Activated T-helper 1 cell treated with Interleukin-2 at 50 U/mL for 16 hours (primary cell): ENCODE measurements at places on chromosomes 4 and X.

- no peak for DNase-seq
Observed at GRCh38 chr4:7236847-7237246, 44.5 kb downstream of the SORCS2 start.

- no peak for DNase-seq
Observed at GRCh38 chr4:162458051-162458450, 294.3 kb upstream of the FSTL5 start.

DNA sequence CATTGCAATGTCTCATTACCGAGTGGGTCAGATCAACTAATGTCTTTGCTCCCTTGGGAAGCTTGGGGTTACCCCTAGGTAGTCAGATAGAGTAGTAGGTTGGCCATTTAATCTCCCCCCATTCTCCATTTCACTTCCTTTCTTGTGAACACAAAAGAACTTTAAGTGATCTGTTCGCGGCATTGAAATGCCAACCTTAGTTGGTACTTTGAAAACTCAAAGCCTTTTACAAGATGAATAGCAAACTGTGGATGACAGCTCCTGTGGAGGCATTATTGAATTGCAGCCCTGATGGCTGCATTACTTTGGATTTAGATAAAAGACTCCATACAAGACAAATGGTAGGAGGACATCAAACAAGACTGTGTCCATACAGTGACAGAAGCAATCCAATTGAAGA is 469.1 kb downstream of the GBA3 start:
- no peak for DNase-seq

DNA sequence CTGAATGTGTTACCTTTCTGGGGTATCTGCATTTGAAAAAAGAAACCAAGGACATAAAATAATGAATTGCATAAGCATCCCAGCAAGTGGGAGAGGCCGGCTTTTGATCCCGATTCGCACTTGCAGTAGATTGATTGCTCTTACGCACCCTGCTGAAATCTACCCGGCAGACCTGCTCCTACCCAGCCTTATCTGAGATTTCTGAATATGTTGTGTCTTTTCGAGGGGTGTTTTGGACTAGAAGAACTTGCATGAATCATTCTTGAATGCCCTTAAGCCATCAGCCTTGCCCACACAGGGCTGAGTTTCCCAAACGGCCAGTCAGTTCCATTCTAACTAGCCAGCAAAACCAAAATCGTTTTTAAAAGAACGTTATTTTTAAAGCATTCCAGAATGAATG is 174.4 kb upstream of the BCOR start:
- no peak for DNase-seq

DNA sequence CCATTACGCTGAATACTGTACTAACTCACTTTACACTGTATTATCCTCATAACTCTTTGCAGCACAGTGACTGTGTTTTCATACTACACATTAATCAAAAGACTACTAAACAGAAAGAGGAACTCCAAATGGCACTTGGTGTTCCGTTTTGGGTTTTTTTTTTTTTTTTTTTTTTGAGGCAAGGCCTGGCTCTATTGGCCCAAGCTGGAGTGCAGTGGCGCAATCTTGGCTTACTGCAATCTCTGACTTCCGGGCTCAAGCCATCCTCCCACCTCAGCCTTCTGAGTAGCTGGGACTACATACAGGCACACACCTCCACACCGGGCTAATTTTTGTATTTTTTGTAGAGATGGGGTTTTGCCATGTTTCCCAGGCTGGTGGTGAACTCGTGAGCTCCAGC is 10.7 kb downstream of the KLHL8 start:
- DNase-seq, result no peak

DNA sequence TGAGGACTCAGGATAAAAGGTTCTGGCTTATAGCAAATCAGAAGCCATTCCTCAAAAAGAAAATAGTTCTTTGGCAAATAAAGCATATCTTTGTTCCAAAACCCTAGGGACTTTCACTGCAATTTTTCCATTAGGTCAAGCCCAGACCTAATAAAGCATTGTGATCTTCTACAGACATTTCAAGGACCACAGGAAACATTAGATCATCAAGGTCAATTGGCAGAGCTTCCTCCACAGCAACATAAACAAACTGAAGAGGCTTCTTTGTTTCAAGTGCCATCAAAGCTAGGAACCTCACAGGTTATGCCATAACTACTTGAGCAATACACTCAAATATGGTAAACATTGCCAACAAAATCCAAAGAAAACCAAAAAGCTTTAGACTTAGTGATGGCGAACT is 144.9 kb downstream of the ANXA5 start:
- DNase-seq, result no peak

- no peak for DNase-seq
Observed at GRCh38 chr4:36042122-36042970, 202.0 kb downstream of the ARAP2 start.

DNA sequence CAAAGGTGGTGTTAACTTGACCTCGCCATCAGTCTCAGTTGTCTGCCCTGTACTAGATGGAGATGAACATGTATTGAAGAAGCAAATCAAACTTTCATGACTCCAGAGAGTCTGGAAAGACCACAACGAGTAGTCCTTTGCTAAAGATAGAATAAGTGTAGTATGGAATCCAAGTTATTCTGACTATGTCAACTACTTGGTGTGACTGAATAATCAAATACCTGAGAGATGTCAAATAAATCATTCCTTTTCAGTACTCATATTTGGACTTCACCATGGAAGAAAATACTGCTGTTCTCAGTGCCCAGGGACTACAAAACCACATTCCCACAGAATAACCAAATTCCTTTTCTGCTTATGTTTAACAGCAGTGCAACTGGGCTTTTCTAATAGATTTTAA is 161.2 kb upstream of the SPRY1 start:
- no peak for DNase-seq

DNA sequence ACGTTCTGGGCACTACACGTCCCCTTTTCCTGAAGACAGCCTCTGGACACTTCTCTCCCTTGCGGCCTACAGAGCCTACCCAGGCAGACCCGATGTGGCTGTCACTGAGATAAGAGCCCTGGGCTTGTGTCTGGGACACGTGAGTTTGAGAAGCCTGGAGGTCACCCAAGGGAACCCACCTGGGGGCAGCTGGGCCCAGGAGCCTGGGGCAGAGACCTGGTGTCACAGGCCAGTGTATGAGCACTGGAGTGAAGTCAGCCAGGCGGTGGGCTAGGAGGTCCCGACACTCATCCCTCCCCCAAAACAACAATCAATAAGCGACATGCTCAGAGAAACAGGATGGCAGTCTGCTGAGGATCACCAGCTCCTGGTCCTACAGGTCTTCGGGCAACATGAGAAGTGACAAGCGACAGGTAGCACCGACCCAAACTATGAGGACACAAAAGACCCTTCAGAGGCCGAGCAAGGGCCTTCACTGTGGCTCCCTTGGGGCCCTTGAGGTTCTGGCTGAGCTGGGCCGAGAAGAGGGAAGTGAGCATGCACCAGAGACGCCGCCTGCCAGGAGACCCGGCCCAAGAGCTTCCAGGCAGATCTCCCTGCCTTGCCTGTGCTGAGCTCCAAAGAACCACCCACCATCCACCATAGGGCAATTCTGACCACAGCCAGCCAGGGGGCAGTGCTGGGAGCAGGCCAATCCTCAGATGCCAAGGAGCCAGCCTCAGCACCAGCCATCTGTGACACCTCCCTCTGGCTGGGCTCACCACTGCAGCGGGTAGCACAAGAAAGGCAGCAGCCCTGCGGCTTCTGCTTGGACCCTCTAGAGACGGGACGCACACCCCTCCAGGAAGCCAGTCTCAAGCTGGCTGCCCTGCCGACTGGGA is 11.0 kb upstream of the DUSP9 start:
- no peak for DNase-seq

- DNase-seq, result no peak
Observed at GRCh38 chr4:158077835-158078234, 95.0 kb downstream of the GASK1B start.

DNA sequence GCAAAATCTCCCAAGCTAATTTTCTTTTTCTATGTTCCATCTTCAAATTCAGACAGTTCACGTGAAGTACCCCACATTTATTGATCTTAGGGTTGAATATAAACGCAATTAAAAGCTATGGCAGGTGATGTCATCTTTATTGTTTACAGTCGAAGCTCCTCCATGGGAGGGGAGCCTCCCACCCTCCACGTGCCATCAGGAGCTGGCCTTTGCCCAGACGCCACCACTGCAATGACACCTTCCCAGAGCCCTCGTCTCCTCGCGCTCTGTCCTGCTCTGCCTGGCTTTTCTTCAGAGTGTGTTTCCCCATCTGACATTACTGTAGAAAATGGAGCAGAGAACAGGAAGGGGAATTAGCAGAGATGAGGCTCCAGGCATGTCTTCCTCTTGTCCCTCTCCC is 18.8 kb upstream of the CYP4V2 start:
- no peak for DNase-seq

DNA sequence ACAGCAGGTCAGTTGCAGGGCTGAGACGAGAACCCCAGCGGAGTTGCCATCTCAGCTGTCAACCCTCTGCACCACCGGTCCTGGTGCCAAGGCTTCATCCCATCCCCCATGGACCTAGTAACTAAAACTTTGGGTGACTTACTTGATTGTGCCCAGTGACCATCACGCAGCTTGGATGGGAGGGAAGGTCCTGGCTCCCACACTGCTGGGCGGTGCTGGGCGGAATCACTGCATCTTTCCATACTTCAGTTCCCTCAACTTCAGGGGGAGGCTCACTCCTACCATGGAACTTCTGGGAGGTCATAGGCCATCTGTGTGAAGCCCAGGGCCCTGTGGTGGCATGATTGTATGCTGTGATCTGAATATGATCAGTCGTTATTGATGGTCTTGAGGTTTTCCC is 26.2 kb upstream of the JAKMIP1 start:
- no peak for DNase-seq

- no peak for DNase-seq
Observed at GRCh38 chrX:129798888-129799287, 19.1 kb downstream of the SASH3 start.

DNA sequence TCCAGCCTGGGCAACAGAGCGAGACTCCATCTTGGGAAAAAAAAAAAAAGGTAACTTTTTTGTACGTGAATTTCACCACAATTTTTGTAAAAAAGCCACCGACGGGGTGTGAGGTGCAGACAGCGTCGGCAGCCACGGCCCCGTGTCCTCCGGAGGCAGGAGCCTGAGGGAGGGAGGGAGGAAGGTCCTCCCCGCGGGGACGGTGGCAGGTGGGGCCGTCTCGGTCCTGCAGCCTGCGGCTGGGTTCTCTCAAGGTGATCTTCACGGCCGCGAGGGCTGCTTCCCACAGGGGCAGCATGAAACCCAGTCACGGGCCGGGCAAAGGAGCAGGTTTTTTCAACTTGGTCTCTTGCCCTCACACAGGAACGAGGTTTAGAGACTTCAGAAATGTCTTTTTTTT is 14.0 kb downstream of the PLCXD1 start:
- DNase-seq, result no peak

DNA sequence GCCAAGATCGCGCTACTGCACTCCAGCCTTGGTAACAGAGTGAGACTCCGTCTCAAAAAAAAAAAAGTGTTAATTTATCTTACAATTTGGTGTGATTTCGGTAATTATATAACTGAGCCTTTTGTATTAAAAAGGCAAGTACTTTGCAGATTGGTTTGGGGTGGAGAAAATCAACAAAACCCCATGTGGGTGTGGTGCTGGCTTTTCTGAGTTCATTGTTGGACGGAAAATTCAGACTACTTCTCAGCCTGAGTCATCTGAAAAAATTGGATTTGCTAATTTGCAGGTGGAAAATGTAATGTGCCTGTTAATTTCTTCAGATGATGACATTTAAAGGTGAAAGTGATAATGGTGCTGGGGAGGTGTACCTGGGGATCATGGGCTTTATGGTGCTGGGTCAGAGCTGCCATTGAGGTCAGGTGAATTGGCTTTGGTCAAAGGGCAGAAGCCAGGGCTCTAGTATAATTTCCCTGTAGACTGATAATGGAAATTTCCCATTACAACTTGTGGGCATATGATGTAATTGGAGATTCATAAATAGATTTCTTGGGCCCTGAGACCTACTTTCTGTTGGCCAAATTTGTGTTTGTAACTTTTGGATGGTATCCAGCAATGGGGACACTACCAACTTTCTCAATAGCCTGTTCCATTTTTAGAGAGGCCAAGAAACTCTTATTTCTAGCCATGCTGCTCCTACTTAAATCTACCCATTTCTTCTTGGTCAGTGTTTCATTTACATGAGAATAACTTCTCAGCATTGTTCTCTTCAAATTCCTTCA is 74.3 kb upstream of the TEX13D start:
- DNase-seq, result no peak

DNA sequence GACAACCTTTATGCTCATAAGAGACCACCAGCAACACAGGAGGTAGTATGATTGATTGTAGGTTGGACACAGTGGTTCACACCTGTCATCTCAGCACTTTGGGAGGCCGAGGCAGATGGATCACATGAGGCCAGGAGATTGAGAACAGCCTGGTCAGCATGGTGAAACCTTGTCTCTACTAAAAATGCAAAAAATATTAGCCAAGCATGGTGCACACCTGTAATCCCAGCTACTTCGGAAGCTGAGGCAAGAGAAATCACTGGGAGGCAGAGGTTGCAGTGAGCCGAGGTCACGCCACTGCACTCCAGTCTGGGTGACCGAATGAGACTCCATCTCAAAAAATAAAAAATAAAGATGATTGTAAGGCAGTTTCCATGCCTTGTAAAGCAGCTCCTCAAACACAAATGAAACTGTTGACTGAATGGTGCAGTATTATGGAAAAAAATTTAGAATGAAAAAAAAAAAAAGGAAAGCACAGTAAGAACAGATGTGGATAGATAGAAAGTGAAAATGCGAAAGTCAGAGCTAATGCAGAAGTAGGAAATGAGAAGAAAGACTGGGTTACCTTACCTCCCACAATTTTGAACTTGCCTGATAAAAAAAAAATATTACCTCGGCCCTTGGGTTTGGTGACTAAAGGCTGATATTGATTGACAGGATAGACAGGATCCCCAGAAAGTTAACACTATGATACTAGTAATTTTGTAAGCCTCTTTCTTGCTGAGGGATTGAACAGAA is 249.2 kb upstream of the TRAM1L1 start:
- no peak for DNase-seq

GRCh38 chr4:103075435-103075893 is 1.1 kb downstream of the SLC9B2 start:
- no peak for DNase-seq

- no peak for DNase-seq
Observed at GRCh38 chr4:10028910-10029309, 7.6 kb upstream of the SLC2A9 start.

DNA sequence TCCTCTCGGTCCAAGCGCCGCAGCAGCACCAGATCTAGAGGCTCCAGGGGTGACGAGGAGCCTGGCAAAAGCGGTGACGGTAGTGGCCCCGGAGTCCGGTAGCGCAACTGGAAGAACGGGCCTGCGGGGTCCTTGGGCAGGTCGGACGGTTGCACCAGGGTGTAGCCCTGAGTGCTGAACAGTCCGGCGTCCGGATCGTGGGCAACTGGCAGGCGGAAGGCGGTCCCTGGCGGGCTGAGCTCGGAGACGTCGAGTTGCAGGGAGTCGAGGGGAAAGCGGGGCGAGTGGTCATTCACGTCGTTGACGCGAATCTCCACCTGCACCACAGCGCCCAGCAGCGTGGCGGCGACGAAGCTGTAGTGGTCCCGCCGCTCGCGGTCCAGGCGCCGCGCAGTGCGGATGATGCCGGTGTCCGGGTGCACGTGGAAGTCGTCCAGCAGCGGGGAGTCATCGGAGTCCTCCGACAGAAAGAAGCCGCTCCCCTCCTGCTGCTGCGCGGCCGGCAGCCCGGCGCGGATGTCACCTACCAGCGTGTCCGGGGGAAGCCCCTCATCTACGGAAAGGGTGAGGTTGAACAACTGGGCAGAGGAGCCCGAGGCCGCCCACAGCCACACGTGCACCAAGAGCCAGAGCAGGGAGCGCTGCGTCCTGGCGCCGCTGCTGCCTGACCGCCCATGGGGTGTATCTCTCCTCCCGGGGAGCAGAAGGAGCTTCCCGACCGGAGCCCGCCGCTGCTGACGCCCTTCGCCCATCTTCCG is 837 bp downstream of the DCHS2 start:
- DNase-seq, result no peak
